Stimulated activated CD4-positive, alpha-beta T cell treated with anti-CD3 and anti-CD28 coated beads, Interleukin-4, amount 100 ng/mL, for 4 hours (primary cell): ENCODE measurements at places on chromosomes 11 and 22.

- no peak for DNase-seq
Observed at GRCh38 chr22:38631724-38632123, 24.5 kb downstream of the FAM227A start.

- no peak for DNase-seq
Observed at GRCh38 chr11:70247710-70248072, 22.8 kb upstream of the PPFIA1 start.

- no peak for DNase-seq
Observed at GRCh38 chr11:78722786-78723185, 148.1 kb upstream of the NARS2 start.

GRCh38 chr11:47589977-47590861, 3.7 kb downstream of the FAM180B start:
- no peak for DNase-seq

DNA sequence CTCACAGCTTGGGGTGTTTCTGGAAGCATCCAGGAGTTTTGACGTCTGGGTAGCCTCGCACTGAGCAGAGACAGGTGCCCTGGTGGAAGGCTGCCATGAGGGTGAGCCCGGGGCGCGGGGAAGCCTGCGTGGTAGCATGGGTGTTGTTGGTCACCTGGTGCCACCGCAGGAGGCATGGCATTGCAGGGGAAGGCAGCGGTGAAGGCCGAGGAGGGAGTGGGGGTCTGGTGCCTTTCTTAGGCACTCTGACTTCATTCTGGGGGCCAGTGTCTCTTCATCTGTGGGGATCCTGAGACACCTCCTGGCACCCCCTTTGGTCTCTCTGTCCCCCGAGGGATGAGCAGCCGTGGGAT, 271.2 kb downstream of the TBC1D22A start:
- DNase-seq: no peak

DNA sequence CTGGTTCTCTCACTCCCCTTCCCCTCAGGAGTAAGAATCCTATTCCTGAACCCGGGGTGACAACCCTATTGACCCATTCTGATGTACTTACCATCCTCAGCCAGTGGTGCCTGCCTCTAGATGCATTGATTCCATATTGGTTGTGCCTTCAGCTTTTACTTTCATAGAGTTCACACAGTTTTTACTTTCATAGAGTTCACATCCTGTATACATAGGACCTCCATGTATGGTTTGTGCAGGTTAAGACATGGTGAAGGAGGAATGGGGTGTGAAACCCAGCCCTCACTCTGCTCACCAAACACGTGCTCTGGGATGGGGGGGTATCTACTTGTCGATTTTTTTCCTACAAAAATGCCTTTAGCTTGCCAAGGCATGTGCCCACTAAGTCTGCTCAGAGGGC, 105.6 kb upstream of the TBCEL start:
- no peak for DNase-seq

- DNase-seq: no peak
Observed at GRCh38 chr11:6991227-6991626, 28.9 kb downstream of the ZNF214 start.

DNA sequence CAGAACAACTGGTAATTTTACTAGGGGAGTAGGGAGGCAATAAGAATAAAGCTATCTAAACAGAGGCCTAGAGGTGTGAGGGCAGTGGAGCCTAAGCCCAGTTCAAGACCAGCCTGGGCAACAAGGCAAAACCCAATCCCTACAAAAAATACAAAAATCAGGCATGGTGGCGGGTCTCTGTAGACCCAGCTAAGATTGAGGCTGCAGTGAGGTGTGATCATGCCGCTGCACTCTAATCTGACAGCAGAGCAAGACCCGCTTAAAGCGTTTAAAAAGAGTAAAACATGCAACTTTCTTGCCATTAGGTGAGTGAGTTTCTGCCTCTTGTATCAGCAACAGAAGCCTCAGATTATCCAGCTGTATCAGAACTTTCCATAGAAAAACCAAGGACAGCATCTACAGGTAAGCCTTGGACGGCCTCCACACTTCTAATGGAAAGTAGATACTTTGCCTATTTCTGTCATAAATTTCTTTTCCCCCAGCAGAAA, 12.1 kb downstream of the TAF1D start:
- DNase-seq: no peak

- DNase-seq: no peak
Observed at GRCh38 chr22:30132290-30132996, 52.2 kb downstream of the HORMAD2 start.

DNA sequence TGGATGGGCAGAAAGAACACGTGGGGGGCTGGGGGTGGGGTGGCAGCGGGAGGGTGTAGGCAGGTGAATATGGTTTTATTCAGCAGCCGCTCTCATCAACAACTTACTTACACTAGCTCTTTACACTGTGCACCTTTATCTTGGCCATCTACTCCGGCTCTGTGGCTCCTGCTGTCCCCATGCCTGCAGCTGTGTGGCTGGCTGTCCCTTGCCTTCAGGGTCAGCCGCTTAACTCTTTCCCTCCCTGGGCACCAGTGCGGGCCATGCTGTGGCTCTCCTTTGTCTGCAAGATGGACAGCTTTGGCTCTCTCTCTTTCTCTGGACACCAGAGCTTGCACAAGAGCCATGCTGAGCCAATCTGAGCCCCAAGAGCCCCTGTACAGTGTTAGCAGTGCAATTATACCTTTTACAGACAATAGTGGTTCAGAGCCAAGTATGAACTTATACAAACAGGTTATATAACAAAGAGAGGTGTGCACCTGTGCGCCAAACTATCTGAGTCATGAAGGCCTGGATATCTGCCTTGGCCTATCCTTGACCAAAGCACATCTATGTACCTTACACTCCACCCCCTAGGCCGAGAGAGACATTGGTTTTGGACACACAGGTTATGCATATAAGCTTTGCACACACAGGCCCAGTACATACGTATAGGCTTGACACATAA, 94.3 kb upstream of the CTSC start:
- no peak for DNase-seq

DNA sequence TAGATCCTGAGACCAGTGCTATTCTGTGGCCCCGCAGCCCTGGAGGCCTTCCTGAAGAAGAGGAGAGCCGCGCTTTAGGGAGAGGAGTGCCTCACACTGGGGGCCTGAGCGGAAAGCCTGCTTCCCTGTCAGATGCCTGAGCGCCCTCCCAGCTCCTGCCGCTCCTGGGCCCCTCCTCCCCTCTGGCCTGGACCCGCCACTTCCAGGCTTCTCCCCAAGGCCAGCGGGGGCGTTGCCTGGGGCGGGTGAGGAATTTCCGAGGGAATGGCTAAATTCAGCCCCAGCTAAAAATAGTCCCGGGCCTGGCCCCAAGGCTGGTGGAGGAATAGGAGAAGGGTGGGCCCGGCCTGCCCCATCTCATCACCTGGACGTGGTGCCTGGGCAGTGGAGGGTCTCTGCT, 15.4 kb downstream of the ARHGEF17 start:
- no peak for DNase-seq

DNA sequence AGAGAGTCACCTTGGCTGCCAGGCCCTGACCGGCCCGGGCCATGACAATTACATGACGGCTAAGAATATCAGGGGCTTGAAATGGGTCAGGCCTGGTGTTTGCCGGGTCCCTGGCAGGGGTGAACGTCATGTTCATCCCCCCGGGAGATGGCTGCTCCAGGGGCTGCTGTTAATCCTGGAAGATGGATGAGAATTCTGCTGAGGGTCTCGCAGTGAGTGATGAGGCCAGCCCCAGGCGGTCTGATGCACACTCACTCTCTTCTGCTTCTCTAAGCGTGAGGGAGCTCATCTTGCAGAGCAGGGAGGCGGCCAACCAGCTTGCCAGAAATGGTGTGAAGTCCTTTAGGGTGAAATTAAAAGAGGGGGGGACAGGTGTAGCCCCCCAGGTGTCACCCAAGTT, 101.3 kb upstream of the ANO1 start:
- no peak for DNase-seq

DNA sequence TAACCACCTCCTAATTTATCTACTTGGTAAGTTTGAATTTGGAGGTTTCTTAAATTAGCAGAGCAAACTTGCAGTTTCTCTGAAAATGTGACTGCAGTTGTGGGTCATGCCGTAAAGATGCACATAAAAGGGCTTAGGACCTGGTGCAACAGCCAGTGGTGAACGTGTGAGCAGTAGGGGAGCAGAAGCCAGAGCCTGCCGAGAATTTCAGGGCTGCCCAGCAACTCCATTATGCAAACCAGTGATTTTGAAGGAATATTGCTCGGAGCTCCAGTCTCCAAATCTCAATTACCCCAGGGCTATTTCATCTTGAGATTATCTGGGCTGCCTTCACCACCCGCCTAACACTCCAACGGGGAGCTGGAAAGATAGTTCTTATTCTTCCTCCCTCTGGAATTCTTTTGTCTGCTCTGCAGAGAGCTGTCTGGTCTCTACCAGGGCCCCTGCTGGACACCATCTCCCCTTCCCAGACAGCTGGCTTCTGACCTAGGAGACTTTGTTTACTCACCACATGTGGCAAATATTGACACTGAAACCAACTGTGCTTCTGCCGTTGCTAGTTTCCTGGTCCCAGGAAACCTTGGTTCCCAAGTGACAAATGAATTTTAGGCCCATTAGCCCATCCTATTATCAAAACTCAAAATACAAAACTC, 93.9 kb downstream of the DSCAML1 start:
- no peak for DNase-seq

DNA sequence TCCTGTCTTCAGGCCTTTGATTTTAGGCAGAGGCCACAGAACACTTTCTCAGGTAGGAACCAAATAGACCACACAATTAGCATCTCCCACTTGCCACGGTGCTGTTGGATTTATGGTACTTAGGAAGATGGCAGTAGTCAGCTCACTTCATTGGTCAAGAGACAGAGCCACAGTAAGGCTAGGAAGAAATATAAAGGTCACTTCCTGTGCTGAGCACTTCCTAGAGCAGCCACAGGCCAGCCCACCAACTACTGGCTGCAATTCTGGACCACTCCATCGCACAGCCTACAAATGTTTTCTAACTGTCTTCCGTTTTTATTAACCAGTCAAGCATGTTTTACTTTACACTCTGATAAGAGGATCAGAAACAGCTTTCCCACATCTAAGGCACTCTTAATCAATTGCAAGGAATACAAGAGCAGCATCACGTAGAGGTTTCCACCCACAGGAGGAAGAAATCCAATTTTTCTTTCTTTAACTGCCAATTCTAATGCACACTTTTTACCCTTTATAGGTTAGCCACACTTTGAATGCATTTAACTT, 54.7 kb downstream of the ABTB2 start:
- no peak for DNase-seq

DNA sequence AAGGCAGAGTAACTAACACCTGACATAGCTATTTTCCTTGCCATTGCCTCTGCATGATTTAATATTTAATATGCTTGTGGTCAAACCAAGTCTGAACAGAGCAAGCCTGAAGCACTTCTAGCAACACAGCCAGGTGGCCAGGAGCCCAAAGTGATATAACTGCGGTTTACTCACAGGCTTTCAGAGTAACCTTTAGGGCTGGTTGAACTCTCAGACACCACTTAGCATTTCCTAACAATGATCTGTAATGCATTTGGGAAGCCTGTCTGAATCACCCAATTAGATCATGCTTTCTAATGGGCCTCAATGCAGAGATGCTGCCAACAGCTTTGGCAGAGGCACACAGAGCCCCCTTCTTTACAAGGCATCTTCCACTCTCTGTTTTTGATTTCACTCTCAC, 96.1 kb downstream of the FDX1 start:
- DNase-seq: no peak

DNA sequence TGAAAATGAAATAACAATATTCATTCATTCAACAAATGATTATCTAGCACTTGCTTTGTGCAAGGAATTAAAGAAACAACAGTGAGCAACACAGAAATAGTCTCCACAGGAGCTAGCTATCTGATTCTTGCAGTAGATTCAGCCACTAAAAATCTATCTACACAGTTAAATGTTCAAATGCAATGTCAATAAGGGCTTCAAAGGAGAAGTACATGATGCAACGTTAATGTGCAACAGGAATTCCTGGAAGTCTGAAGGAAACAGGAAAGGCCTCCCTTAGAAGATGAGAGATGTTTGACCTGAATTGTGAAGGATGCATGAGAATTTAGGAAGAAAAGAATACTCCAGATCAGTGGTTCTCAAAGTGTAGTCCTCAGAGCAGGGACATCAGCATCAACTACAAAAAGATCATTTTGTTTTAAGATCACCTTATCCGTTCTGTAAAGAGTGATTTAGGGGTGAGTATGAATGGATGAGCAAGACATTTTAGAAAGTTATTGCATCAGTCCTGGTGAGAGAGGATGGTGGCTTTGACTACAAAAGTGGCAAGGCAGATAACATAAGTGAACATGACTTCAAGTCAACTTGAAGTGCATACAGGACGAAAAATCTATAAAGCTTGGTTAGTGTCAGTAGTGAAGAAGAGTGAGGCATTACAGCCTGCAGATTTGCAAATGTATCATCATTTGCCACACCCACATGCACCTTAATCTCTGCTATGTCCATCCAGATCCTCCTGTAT, 96.0 kb downstream of the ETS1 start:
- no peak for DNase-seq

DNA sequence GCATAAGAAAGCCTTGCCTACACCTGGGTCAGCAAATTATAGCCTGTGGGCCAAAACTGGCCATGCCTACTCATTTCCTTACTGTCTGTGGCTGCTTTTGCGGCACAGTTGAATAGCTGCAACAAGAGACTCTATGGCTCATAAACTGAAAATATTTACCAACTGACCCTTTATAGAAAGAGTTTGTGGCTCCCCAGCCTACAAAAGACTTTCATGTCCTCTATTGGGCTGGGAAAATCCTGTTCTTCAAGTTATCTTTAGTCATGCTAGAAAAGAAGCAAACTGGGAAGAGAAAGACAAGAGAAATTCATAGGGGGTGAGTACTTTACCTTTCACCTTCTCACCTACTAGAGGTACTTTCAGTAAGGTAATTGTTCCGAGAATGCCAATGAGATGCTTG, 175.1 kb downstream of the SWAP70 start:
- no peak for DNase-seq

DNA sequence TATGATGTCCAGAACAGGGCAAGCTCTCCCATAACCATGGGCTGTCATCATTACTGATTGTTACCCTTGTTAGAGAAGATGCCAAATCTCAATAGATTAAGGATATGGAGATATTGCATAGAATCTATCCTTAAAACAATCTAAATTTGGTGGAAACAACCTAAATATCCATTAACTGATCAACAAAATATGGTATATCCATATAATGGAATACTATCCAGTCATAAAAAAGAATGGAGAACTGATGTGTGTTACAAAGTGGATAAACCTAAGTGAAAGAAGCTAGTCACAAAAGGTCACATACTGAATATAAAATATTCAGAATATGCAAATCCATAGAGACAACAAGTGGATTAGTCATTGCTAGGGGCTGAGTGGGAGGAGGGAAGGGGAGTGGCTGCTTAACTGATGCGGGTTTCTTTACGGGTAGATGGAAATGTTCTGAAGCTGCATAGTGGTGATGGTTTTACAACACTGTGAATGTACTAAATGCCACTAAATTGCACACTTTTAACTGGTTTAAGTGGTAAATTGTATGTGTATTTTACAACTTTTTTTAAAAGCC, 36.1 kb upstream of the SMCO4 start:
- no peak for DNase-seq

DNA sequence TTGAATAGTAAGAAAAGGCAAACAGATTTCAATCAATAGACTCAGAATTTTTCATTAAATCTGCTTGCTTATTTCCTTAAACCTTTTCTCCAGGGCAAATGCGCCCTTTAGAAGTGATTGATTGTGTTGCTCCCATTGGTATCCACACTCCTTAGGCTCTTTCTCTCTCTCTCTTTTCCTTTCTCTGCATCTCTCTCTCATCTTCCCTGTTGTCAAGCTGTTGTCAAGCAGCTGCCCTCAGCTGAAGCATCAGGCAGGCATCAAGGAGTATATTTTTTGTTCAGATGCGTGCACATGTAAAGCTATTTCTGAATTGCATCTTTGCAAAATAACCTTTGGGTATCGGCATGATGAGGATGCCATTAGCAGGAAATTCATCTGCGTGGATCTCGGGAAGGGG, 107.2 kb upstream of the PLET1 start:
- DNase-seq: no peak
